ENCODE measurements at places on chromosomes 3 and 15.

DNA sequence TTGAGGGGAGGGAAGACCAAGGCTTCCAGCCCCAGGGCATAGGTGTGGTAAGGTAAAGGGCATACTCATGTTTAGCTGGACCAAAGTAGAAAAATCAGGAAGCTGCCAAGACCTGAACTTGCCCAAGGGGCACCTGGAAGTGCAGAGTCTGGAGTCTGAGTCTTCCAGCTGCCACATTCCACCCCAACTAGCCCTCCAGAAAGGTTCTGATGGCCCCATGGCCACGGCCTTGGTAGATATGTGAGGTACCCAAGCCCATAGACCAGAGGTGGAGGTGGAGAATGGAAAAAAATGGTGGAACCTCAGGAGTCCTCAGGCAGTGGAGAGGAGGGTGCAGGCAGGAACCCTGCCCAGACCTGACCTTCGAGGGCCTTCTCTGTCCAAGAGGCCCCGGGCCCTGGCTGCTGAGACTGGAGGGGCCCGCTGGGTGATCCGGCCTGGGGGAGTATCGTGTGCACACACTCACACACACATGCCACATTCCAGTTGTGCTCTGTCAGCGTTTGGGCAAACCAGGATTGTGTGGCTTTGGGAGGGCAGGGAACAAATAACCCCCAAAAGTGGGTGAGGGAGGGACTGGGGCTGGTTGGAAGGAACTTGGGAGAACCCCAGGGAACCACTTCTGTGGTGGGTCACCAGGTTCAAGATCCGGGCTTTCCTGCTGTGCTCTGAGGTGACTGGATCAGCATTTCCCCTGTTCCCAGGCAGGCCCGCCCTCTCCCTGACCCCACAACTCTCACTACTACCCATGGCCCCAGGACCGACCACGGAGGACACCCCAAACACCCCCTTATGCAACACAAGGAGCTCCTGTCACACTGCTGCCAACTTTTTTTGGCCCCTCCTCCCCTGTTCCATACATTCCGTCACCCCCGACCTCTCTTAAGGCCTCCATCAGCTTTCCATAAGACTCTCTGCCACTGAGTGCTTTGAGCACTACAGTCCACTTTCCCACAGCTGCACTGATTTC, 11.6 kb downstream of the MYL3 start:
- DNase-seq = no peak

DNA sequence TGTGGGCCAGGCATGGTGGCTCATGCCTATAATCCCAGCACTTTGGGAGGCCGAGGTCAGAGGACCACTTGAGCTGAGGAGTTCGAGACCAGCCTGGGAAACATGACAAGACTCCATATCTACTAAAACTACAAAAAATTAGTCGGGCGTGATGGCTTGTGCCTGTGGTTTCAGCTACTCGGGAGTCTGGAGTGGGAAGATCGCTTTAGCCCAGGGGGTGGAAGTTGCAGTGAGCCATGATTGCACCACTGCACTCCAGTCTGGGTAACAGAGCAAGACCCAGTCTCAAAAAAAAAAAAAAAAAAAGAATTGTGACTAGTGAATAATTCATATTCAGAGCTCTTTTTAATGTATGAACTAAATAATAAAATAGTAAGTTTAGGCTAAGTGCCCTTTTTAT, 87.8 kb upstream of the TSEN2 start:
- DNase-seq = no peak

GRCh38 chr15:57861815-57862586, 155.5 kb downstream of the POLR2M start:
- no peak for DNase-seq

- no peak for DNase-seq
These were observed 2.5 kb upstream of the EOMES start for GRCh38 chr3:27724459-27725197.

GRCh38 chr15:80194914-80195313, 42.1 kb downstream of the FAH start:
- no peak for DNase-seq

- DNase-seq = no peak
These were observed 66.3 kb downstream of the ZNF445 start for GRCh38 chr3:44411031-44411645.

DNA sequence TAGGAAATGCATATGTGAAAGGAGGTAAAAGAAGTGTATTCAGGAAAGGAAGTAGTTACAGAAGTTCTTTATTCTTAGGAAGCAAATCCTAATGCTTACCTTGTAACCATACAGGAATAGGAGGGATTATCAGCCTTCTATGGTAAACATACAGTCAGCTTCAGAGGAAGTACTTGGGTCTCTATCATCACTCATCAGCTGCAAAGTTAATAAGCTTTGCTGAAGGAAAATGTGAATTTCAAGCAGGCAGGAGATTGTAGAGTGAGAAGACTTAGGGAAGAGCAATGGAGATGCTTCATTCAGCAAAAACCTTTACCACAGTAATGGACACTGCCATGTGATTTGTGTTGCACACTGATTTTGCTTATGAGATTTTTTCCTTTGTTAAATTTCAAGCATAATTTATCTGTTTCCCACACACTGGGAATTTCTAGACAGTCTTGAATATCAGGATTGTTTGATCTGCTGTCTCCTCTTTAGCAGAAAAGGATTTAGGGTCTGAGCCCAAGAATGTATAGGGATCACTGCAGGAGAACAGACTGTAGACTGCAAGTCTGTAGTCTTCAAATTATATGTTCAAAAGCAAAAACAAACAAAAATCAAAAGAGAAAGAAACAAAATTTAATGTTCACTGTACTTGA, 150.8 kb downstream of the ZNF609 start:
- no peak for DNase-seq

DNA sequence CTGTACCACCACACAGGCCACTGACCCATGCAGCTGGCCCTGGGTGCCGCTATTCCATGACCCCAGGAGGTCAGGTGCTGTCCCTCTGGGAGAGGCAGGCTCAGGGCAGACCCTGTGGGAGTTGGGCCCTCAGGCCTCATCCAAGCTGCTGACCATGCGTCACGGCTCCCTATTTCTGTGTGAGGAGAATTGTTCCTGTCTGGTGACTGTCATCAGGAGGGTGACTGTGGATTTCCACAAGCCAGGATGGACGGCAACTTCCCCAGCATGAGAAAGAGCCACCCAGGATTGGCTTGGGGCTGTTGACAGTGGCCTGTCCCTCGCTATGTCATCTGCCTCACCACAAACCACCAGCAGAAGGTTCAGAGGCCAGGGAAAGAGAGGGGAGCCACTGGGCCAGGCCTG, 41.4 kb downstream of the ZDHHC19 start:
- DNase-seq = no peak

DNA sequence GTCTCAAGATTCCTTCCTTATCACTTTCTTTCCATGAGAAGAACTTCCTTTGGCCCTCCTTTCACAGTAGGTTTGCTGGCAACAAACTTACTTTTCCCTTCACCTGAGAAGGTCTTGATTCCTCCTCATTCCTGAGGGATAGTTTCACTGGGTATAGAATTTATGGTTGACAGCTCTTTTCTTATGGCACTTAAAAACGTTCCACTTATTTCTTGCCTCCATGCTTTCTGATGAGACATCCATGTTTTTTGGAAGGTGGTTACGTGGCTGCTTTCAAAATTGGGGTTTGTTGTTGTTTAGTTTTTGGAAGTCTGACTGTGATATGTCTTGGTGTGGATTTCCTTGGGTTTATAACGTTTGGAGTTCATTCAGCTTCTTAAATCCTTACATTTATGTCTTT, 8.2 kb upstream of the PLXNA1 start:
- no peak for DNase-seq

DNA sequence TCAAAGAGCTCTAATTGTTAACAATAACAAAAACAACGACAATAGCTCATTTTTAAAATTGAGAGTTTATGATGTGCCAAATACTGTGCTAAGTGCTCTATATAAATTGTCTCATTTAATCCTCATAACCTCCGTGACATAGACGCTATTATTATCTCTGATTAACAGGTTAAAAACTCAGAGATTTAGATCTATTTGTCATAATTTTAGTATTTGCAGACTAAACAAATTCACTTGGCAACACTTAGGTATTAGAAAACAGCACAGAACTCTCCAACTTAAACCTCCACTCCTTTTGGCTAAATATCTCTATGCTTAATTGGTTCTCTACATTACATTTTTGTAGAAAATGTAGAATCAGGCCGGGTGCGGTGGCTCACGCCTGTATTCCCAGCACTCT, 136.4 kb downstream of the SPATA16 start:
- DNase-seq = no peak

Data from heart right ventricle (tissue), 16 donors.